ENCODE measurements at places on chromosomes 11 and 22.

DNA sequence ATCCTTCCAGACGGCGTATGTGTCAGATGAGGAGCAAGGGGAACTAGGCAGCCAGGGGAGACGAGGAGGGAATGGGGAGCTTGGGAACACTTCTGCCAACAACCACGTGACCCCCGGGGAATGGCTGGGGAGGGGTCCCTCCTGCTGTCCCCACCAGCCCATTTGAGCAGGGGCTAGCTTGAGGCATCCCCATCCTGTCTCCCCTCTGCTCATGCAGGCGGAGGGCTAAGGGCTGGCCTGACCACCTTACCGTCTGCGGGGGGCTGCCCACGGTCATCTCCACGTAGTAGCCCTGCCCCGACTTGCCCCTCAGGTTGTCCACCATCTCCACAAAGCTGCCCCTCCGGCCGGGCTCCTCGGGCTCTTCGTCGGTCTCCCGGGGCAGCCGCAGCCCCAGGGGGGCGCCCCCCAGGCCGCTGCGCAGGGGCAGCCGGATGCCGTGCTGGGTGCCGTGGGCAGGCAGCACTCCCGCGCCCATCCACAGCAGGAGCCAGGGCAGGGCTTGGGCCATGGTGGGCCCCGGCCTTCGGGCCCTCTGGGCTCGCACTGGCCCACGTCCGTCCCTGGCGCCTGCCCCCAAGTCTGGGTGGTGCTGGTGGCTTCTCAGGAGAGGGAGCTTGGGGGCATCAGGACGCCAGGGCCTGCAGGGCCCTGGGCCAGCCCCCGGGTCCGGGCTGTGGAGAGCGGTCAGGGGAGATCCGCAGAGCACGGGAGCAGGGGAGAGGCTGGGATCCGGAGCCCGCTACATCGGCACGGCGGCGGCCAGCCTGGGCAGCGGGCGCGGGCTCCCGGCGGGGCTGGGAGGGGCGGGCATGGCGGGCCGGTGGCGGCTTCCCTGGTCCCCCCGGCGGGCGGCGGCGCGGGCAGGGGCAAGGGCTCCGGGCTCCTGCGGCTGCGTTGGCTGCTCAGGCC lies 515 bp downstream of the BACE1 start:
- no peak for DNase-seq

DNA sequence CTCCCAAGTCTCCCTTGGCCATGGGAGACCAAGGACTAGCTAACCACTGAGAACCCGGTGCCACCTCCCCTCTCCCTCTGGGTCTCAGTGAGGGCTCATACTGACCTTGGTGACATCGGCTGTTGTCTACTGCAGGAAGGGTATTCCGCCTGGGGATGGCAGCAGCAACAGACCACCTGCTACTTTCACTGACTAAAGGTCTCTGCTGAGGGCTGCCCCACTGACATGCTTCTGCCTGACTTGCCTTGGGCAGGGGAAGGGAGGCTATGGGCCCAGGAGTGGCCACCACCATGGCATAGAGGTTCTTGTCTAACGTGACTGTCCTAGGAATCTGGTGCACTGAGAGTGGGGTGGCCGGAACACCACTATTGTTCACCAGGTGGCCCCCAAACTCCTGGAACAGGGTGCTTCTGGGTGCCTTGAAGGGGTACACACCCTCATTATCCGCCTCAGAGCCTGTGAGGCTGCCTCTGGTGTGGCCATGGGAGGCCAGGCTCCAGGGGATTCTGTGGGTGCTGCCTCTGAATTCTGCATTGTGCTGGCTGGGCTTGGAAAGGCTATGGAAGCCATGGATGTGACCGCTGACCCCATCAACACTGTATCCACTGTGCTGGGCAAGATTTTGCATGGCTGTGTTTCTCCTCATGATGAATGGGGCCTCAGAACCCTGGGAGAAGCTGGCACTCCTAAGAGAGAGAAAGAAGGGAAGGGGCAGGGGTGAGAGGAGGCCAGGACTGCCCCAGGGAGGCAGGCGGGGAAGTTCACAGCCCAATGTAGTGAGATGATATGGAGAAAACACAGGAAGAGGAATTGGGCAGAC lies 38.3 kb downstream of the GAB4 start:
- no peak for DNase-seq

DNA sequence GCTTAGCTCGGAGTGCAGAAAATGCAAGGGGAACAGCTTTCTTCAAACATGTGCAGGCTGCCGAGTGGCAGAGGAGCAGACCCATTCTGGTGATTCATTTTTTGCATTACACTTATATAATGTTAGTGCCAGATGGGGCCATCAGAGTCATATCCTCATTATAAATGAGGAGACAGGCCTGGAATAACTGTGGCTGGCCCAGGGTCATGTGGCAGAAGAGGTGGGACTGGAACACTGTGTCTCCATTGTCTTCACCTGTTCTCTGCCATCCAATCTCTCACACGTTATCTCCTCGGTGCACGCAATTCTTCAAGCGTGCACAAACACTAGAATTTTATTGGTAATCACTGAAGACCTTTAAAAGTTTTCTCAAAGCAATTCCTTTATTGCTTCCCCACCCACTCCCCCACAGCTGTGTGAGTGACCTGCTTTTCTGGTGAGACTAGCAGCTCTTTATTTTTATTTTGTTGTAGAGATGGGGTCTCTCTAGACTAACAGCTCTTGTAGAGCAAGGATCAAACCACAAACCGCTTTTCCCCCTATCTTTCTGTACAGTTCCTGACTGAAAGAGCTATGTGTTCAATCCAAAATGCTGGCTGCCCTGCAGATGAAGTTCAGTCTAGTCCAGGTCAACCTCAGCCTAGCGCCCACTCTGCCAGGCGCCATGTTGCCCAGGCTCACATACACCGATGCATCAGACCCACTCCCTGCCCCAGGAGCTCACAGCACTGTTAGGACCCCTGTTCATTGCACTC lies 75.3 kb downstream of the ST3GAL4 start:
- DNase-seq, result no peak

GRCh38 chr11:32438866-32439489 lies 3.6 kb upstream of the WT1 start:
- DNase-seq, result no peak

- peak; percentile 14 for DNase-seq
Measured at GRCh38 chr11:14499178-14499559, 442 bp downstream of the COPB1 start.

DNA sequence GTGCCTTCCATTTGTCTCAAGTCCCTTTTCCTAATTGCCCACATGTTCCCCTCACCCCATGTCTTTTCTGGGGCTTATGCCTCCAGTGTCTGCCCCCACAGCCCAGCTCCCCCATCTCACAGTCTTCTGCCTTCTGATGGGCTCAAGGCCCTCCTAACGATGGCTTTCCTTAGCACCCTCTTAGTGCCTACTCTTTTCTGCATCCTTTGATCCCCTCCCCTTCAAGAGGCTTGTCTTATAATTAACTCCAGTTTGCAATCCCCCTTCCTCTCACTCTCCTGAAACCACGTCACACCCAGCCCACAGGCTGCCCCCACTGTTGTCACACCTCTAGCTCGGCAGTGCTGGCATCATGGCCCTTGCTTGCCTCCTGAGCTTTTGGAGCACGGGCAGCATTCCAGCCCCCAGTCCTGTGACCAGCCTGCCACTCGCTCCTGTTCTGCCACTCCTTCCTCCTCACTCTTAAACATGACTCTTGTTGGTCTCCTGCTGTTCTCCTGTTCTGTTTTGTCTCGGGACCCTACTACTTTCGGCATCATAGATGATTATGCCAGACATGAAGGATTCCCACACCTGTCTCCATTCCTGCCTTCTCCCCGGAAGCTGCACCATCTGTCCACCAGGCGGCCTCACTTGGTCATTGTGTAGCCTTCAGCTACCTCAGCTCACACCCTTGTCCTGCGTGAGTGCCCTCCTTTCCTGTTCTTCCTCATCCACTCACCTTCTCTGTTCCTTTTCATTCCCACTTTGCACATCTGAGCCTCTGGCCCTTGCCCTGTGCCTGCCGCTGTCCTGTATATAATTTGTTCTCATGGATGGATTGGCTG lies 26.1 kb downstream of the UBE2L3 start:
- no peak for DNase-seq

GRCh38 chr11:772429-773390 lies 4.6 kb downstream of the GATD1 start:
- no peak for DNase-seq

DNA sequence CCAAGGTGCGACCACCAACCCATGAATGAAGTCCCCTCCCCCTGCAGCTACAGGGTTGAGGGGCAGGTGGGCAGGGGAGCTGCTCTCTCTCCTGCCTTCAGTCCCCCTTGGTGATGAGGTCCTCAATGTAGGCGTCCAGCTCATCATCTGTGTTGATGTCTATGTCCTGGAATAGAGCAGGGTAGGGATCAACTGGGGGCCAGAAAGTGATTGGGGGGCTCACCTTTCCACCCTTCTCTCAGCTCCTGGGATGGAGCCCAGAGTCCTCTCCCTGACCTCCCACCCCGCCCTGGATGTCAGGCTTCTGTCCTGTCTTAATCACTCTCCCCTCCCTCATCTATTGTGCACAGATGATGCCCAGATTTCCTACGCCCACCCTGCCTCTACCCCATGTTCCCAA lies 41.9 kb downstream of the MORC2 start:
- DNase-seq, result no peak

- DNase-seq, result no peak
Measured at GRCh38 chr11:65639623-65640482, 2.0 kb downstream of the SIPA1 start.

DNA sequence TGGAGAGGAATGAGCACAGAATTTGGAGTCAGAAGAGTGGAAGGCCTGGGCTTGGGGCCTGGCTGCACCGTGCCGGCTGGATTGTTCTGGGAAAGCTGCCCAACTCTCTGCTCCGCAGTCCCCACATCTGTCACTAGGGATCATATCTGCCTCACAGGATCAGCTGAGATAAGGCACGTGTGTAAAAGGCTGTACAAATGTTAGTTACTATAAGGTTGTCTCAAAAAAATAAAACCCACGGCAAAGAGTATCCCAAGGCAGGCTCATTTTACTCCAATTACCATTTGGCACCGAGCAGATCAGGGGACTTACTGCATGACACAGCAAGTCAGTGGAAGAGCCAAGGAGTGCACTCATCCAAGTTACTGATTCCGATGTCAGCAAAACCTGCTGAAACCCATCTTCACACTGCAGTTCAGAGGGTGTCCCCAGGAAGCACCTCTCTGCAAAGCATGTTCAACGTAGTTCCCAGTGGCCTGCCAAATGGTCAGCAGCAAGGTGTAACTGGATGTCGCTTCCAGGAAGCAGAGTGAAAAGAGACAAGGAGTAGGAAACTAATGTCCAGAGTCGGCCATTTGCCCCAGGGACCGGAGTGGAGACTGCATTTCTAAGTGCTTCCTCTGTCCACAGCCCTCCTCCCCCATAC lies 18.1 kb upstream of the MRTFA start:
- DNase-seq, result peak; percentile 38

- no peak for DNase-seq
Measured at GRCh38 chr11:8017071-8017470, 29.9 kb downstream of the EIF3F start.

DNA sequence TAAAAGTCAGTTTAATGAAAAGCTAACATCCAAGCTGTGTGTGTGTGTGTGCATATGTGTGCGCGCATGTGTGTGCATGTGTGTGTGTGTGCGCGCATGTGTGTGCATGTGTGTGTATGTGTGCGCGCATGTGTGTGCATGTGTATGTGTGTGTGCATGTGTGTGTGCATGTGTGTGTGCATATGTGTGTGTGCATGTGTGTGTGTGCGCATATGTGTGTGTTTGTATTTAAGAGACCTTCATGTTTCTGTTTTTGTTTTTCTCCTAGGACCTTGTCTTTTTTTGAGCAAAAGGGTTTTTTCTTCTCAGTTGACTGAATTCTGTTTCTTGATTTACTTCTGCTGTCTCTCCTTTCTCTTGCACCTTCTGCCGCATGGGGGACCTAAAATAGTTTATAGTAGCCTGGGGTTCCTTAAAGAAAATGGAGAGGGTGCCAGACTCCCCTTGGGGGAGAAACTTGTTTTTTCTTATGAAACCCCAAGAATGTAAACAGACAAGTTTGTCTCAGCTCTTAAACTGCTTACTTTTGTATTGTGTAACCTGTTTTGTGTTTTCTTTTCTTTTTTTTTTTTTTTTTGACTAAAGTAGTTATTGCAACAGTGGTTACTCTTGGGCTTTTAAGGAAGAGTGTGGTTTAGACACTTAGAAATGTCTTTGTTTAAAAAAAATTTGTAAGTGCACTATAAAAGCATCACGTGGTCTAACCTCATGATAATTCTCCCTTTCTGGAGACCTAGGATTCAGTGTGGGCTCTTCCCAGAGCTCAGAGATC lies 53.0 kb downstream of the OSBPL5 start:
- DNase-seq, result no peak

GRCh38 chr11:18243783-18244362 lies 4.6 kb downstream of the SAA2 start:
- peak; percentile 69 for DNase-seq

DNA sequence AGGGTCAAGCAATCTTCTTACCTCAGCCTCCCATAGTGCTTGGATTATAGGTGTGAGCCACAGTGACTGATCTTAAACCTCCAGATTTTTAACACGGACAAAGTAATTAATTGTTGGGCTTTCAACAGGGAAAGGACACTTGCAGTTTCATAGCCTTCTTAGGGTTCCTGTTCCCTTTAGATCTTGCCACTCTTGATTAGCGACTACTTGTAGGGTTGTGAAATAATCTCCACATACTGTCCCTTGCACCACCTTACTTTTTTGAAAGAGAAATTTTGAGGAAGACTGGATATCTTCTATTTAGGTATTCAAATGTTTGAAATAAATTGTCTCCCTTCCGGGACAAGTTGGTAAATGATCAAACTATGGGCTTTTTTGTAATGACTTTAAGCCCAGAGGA lies 7.6 kb downstream of the MS4A4E start:
- DNase-seq, result no peak

DNA sequence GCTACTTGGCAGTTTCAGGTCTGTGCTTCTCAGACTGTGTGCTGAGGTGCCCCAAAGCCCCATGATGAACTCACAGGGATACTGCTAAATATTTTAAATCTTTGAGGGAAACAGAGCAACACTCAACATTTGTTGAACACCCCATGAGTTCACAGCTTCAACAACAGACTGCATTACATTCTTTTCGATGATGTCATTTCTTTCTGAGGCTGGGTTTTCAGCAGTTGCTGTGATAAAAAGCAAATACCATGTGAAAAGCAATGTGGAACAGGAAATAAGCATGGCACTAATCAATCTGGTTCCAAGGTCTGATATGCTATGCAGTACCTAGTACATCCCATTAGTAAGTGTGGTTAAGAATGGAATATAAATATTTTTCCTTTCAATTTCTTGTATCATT lies 82.7 kb downstream of the RPL27A start:
- peak; percentile 31 for DNase-seq

- no peak for DNase-seq
Measured at GRCh38 chr11:35526370-35526792, 965 bp upstream of the PAMR1 start.

DNA sequence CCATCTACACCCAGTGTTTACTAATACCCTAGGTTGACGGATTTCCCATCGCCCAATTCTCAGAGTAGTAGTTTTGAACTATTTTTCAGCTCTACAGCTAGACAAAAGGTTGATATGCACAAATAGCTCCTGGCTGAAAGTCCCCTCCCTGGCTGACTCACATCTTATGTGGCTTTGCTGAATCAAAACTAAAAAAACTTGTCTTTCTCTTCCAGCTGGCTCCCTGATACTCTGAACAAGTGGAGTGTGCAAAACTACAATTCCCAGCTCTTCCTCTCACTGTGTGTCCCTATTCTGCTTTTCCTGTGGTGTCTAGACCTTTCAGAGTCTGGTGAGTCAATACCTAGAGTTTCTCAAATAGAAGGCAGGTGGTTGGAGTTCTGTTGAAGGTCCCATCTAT lies 12.7 kb upstream of the LARGE1 start:
- DNase-seq, result peak; percentile 11

- no peak for DNase-seq
Measured at GRCh38 chr22:49238181-49239141, 589.2 kb downstream of the BRD1 start.

All from urothelium cell line (cell line).